ENCODE measurements at places on chromosomes 2 and 18.

DNA sequence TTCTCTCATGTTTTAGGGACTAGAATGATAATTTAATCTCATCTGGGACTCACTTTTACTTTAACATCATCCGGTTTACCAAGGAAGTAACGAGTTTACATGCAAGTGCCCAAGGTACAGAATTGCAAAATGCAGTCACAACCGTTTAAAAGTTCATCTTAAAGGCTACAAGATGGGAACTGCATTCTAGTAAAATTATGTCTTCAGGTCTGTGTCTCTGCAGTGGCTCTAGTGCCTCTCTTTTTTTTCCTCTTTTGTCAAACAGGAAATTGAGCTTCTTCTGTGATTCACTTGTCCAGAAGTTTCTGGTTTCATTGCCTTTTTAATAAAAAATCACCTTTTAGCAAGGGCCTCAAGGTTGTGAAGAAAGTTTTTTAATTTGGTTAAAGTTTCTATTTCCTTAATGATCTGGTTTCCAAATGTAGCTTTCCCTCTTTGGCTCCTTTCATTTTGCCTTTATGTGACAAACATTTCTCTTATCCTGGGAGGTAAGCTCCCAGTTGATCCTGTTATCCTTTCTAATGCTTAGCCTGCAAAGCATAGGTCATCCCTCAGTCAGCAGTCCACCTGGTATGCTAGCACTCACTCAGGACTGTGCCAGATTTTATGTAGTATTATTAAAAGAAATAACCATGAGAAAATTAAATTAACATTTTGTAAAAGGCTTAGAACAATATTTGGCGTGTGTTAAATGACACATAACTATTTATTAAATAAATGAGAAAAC is 2.4 kb downstream of the GLS start:
- no peak for DNase-seq

DNA sequence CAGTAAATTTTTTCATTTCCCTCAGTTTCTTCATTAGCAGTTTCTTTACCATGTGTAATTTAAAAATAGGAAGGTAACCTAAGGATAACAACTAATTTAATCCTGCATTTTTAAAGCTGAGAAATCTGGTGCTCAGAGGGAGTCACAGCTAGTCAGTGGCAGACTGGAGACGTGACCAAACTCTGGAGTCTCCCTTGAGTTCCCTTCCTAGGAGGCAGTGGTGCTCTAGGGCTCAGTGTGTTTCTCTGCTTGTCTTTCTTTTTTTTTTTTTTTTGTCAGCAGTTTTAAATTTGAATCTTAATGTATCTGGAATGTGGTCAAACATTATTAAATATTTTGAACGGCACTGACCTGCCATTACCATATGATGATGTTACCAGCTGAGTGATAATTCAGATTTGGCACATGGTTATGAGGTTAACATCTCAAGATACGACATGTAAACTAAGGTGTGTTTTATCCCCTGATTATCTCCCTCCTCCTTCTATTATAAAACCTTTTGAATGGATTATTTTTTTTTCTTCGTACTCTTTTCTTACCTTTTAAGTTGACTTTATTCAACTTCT is 226.2 kb downstream of the GALNT13 start:
- DNase-seq, result no peak

DNA sequence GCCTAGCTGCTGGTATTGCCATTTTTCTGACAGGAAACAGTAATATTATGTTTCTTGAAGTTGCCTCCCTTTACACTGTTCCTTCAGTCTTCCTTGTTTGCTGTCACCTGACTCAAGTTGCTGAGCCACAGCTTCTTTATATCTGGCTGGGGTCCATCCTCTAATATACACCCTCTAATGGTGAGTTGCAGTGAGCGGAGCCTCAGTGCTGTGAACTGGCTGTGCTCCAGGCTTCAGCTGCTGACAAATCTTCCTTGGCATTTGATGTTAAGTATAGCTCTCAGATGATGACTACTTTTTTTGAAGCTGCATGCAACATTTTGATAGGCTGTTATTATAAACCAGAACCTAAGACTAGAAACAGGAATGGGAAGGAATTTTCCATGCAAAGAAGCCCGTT is 366.7 kb downstream of the NUP35 start:
- peak; percentile 52 for DNase-seq

- DNase-seq, result peak; percentile 30
Measured at GRCh38 chr2:179842498-179843153, 18.8 kb downstream of the ZNF385B start.

- DNase-seq, result peak; percentile 51
Measured at GRCh38 chr2:39990335-39990900, 211.4 kb upstream of the THUMPD2 start.

DNA sequence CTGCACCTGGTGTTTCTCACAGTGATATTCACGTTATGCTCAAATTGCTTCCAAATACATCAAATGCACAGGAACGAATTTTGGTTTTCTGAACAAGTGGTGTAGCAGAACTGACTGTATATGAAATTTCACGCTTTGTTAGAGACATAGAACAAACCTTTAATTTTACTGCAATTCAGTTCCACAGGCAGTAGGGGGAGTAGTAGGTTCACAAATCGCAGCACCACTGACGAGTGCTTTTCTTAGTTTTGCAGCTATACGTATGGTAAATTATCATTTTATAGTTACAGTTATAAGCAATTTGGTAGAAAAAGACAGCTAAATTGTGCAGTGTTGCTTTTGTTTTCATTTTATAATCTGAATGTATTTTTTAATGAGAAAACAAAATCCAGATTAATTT is 113.3 kb downstream of the KIAA1328 start:
- DNase-seq, result peak; percentile 30

GRCh38 chr2:204881655-204882054 is 336.4 kb downstream of the PARD3B start:
- no peak for DNase-seq

DNA sequence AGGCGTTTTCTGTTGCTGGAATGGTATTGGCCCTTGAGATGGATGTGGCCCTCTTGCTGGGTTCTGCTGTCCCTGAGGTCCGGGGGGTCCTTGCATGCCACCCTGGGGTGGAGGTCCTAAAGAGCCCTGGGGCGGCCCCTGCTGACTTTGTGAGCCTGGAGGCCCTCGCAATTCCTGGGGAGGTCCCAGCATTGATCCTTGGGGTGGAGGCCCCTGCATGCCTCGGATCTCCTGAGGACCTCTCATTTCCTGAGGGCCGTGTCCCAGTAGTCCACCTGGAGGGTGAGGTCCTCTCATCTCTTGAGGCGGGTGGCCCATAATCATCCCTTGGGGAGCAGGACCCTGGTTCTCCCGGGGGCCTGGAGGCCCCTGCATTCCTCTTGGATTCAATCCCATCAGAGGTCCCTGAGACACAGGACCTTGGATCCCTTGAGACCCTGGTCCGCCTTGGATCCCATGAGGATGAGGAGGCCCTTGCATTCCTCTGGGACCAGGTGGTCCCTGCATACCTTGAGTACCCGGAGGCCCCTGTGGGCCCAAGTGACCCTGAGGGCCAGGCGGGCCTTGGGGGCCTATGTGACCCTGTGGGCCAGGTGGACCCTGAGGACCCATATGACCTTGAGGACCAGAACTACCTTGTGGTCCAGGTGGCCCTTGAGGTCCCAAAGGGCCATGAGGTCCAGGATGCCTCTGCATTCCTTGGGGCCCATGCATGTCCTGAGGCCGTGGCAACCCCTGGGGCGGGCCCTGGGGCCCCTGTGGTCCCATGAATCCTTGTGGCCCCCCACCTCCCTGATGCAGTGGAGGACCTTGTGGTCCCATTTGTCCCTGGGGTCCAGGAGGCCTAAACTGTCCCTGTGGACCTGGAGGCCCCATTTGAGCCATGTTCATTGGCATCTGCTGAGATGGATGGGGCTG is 18.3 kb downstream of the SFT2D3 start:
- DNase-seq, result no peak

- no peak for DNase-seq
Measured at GRCh38 chr2:127404466-127405254, 13.6 kb upstream of the PROC start.

DNA sequence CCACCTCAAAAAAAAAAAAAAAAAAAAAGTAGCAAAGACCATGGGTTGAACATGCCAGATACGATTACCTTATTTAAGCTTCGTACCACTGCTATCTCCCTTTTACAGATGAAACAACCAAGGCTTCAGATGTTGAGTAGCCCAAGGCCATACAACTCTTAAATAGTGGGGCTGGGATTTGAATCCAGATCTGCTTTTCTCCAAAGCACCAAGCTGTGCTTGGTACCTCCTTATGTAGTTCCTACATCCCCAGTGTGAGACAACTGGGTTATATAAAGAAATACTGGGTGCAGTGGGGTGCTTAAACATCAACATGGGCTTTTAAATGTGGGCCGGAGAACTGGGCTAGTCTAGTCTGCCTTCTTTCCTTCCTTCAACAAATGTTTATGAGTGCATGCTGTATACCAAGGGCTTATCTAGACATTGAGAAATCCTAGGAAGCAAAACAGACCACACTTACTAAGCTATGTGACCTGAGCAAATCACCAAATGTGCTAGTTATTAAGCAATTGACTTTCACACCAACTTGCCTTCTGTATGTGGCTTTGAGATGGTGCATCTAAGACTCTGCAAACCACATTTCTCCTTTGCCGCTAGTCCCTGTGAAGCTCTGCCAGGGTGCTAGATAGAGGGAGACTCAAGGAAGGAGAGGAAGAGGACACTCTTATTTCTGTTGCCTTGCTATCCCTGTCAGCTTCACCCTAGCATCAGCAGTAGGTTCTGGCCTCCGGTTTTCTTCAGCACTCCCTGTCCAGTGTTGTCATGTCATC is 206.8 kb upstream of the FBXO11 start:
- DNase-seq, result peak; percentile 32

GRCh38 chr18:68461481-68462018 is 253.4 kb downstream of the TMX3 start:
- DNase-seq, result no peak

DNA sequence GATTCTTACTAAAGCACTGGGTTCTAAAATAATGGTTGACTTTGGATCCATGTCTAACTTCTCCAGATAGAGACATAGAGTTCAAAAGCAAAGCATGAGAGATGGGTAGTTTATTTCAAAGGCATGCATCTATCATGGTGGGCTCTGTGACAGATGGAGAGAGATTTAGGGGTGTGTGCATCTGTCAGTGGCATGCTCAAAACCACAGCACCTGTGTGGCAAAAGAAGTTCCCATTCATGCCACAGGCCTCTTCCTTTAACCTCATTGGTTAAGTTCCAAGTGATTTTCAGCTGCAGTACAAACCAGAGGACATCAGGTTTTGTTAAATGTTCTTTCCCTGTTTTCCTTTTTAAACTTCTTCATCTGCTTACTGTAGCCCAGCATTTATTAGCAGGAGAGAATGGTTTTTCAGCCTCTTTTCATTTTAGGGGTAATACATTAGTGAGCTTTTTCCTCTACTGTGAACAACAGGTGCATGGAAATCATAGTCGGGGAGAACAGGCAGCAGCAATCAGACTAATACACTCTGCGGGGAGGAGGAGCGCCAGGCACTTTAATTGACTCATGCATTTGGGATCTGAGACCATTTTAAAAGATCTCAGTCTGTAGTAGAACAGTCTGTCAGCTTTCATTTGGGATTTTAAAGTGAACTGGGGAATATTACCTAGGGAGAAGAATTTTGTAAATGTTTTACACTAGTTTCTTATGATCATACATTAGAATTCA is 52.4 kb upstream of the UPP2 start:
- DNase-seq, result no peak

DNA sequence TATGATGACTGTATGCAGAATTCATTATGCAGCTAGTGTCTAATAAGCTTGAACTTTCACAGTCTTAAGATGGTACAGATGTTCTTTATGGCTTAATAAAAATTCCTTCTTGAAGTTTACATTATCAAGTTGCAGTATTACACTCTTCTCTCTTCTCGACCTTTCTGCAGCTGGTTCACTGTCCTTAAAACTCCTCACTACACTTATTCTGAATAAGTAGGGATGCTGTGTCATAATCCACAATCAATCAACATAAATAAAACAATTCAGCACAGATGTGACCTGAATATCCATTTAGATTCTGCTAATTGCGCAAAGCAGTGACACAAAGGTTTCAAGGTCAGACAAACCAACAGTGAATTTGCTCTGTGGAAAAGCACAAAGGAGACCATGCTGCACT is 356.8 kb downstream of the SUCLG1 start:
- DNase-seq, result no peak

DNA sequence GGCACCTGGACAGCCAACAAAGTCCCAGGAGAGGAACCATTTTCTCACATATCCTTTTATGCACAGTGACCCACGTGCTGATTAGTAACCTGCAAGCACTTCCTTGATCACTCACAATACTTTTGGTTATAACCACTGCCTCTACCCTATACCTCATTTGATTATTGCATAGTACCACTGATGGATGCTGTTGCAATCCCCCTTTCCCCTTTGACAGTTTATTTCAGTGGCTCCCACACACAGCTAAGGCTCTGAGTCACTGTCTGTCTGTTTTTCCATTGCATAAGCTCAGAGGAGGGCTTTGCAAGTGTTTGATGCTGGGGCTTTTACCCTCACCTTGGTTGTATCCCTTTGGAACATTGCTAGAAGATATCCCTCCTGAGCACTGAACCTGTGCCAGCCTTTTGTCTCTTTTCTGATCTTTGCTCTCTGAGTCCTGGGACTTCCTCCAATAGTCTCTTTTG is 101.7 kb upstream of the RBBP8 start:
- peak; percentile 63 for DNase-seq

Data from fibroblast of skin of right quadriceps (primary cell).